Stimulated activated CD4-positive, alpha-beta T cell treated with anti-CD3 and anti-CD28 coated beads, Interleukin-12 subunit alpha, Interleukin-12 subunit beta, amount 100 ng/mL, for 48 hours (primary cell): ENCODE measurements at places on chromosomes 16 and 17.

DNA sequence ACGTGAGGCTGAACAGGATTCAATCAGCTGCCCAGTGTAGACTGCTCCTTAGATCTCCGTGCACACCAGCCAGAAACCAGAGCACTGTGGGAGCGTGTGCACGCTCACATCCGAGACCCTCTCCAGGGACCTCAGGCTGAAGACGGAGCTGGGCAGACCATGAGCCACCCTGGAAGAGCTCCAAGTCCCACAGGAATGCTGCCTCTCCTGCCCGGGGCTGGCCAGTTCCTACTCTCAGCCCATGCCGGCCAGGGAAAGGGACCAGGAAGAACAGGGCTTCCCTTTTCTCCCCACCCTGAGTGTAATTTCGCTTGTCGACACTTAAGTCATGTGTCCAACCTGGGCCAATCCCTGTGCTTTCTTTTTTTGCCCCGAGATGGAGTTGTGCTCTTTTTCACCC is 6.9 kb downstream of the ALYREF start:
- no peak for DNase-seq

GRCh38 chr16:1026057-1026783 is 44.6 kb downstream of the SOX8 start:
- no peak for DNase-seq

DNA sequence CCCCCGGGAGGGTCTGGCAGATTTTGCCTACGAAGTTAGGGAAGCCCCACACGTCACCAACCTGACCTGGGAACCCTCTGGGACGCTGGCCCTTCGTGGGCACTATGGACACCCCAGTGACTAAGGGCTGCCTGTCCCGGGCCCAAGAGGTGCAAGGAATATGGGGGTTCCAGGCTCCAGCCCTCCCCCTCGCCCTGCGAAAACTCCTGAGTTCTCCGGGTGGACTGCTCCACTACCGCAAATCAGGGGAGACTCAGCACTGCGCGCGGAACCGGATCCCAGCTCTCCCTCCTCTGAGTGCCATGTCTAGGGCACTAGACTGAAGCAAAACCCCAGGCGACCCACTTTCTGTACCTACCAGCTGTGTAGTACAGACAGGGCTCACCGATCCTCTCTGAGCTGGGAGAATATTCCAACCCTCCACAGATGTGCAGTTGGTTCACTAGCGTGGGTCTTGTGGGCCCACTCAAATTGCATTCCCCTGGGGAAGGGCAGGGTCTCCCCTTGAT is at the start of gene ARL5C:
Gene ARL5C, minus strand, starts transcription at position 321 of the 509 bp plus-strand sequence. CDS start 401 bp downstream, outside the sequence.
- no peak for DNase-seq

- DNase-seq: no peak
These were observed 40.4 kb downstream of the AATF start for GRCh38 chr17:36989173-36989572.

- DNase-seq: no peak
These were observed 63.5 kb downstream of the SLC39A11 start for GRCh38 chr17:73029021-73029420.

DNA sequence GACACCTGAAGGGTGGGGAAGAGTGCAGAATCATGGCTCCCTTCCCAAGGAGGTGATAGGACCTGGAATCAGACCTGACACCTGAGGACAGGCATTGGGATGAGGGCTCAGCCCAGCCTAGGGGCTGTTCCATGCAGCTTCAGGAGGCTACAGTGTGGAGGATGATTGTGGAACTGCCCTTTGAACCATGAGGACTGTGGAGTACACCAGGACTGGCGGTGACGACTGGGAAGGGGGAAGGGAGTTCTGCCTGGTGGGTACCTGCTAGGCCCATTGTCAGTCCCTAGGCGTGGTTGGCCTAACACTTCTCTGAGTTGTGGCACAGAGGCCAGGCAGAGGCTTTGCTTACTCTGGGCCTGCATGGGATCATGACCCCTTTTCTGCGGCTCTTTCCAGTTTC is 76.1 kb downstream of the MPRIP start:
- no peak for DNase-seq

DNA sequence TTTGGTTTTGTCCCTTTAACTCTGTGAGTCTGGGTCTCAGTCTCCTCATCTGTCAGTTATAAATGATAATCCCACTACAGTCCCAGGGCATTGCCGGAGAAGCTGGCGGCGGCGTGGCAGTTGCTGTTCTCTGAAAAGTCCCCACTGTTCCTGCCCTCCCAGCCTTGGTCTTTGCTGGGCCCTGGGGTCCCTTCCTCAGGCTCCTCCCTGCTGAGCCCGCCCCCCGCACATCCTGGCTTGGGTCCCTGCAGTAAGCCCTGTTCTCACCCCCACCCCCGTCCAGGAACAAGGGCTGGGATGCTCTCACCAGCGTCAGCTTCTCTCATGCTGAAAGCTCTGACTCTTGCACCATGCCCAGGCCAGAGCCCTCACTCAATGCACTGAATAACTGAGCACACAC is 35.3 kb upstream of the PEMT start:
- no peak for DNase-seq

- DNase-seq: no peak
These were observed 155.0 kb upstream of the CACNG5 start for GRCh38 chr17:66679631-66680517.

- no peak for DNase-seq
These were observed 103.4 kb downstream of the ZNF778 start for GRCh38 chr16:89320782-89321501.

- no peak for DNase-seq
These were observed 68.8 kb downstream of the LITAF start for GRCh38 chr16:11517961-11518360.

DNA sequence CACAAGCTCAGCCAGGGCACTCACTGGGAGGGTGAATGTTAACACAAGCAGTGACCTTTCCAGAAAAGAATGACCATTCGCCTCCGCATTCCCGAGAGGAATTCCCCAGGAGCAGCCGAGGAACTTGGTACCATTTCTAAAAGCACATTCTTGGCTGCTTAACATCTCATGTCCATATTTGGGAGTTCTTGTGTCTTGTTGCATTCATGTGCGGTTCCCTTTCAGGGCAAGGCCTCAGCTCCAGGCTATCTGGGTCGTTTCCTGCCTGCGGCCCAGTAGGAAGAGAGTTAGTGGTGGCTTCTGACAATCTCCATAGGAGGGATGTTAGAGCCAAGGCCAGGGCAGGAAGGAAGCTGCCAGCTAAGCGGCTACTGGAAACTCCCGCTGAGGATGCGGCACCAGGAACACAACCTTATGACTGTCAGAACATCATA is 27.8 kb upstream of the MEAK7 start:
- DNase-seq: no peak

GRCh38 chr17:896953-897661 is 82.5 kb downstream of the NXN start:
- no peak for DNase-seq

- DNase-seq: no peak
These were observed 7.2 kb downstream of the FUS start for GRCh38 chr16:31186930-31187807.

DNA sequence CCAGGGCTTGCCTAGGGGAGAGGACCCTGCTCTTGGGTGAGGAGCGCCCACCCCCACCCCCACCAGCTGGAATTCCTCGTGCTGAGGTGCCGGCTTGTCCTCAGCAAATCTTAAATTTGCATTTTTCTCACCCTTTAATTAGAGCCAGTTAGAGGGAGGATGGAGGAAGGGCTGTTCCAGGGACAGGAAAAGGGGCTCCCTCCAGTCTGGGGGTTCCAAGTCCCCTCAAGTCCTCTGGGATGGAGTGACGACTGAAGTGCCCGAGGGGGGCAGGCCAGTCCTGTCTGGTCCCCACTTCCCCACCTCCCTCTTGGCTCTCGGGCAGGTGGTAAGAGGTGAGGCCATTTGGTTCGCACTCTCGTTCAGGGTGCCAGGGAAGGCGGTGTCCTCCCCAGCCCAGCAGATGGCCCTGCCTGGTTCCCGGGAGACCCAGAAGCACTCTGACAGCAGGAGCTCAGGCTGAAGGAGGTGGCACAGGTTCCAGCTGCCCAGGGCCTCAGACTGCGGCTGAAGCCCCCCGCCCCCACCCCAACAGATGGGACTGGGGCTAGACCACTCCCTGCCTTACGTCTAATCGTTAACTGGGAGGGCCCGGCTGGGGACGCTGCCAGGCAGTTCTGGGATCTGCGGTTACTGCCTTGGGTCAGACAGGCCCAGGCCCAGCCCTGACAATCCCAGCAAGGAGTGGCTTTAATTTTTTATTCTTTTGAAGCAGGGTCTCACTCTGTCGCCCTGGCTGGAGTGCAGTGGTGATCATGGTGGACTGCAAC is 2.2 kb downstream of the RAB26 start:
- no peak for DNase-seq

DNA sequence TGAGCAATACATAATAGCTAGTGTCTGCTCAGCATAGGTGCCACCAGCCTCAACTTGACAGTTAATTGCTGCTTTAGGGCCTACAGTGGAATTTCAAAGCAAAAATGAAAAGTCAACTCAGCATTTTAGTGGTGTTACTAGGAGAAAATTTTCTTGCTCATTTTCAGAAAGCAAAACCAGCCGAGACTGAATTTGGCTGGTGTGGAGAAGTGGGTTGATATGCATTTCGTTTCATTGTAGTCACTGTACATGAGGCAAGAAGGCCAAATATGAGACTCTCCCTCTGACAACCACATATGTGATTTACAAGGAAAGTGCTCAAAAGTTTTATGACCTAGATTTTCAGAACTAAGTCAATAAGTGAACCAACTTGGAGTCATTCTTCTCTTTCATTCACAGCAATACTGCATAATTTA is 54.0 kb downstream of the DUSP14 start:
- DNase-seq: no peak

DNA sequence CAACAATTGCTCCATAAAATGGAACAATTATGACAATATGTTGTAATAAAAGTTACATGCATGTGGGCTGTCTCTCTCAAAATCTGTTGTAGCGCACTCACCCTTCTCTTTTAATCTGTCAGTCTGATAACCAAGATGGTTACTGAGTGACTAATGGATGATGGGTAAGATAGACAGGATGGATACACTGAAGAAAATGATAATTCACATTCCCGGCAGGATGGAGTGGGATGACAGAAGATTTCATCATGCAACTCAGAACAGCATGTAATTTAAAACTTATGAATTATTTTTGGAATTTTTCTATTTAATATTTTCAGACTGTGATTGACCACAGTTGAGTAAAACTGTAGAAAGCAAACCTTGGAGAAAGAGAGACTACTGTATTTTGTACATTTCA is 30.5 kb downstream of the CDH13 start:
- no peak for DNase-seq

GRCh38 chr16:24573141-24573540 is 33.8 kb downstream of the RBBP6 start:
- no peak for DNase-seq

DNA sequence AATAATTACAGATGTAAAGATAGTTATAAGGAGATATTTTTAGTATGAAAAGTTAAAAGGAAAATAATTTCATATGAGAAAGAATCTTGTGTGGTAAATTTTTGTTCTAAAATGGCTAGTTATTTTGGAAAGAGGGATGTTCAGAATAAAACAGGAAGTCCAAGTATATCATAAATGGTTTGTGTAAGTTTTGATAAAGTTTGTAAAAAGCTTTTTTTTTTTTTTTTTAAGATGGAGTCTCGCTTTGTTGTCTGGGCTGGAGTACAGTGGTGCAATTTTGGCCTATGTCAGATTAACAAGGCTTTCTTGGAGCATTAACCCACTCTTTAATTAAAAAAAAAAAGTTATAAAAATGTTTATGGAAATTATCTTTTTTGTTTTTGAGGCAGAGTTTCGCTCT is 8.2 kb upstream of the CDK10 start:
- DNase-seq: no peak

DNA sequence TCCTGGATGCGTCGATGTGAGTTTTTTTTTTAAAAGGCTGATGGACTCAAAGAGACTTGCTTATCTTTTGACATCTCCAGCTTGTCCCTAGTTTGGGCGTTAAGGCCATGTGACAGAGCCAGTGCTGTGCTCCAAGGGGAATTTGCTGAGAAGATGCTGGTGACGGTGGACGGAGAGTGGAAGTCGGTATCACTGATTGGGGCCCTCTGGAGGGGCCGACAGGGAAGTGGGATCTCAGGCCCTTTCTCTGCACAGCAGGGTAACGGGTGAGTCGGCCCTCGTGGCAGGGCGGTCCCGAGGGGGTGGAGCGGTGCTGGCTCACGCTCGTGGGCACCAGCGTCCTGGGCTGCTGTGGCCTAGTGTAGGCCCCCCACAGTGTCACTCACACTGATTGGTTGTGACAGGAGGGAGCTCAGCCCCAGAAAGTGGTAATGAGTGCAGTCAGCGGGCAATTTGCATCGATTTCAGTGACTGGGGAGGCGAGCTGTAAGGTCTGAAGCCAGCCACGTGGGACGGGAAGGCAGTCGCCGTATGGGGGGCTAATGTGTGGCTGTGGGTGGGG is 91.3 kb downstream of the TBC1D16 start:
- DNase-seq: no peak

DNA sequence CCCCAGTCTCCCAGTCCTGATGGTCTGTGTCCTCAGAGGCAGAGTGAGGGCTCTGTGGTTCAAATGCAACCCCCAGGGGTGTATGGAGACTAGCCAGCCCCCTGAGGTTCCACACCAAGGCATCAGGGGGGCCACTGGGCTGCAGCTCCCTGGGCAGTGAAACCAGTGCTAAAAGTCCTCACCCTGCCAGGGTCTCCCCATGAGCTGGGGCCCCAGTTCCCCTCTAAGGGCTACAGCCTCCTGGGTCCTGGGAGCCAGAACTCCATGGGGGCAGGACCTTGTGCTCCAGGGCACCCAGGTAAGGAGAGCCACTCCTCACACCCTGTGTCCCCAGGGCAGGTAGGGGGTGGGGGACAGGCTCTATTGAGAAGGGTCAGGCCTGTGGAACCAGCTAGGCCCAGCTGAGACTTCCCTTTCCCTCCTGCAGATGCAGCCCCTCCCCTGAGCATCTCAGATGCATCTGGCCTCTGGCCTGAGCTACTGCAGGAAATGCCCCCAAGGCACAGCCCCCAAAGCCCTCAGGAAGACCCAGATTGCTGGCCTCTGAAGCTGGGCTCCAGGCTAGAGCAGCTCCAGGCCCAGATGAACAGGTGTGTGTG is 6.4 kb upstream of the DCAF7 start:
- DNase-seq: no peak

DNA sequence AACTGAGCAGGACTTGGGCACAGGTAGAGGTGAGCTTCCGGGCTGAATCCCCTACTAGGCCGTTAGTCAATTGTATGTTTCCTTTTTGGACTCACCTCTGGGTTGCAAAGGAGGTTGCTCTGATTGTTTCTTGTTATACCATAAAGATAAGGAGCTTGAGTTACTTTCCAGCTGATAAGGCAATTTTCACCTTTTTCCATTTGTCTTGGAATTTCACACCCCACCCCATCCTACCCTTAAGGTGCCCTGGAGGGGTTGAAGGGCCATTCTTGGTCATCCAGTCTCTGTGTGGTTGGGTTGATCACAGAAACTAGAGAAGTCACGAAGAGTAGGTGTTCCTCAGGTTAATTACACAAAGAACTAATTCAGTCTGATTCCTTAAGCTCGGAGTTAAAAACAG is 162.2 kb downstream of the CDH13 start:
- no peak for DNase-seq

GRCh38 chr17:19301274-19301951 is 61.1 kb downstream of the B9D1 start:
- no peak for DNase-seq
